Activated CD4-positive, alpha-beta T cell treated with anti-CD3 and anti-CD28 coated beads, Interleukin-2, amount 50 U/mL, for 1 hour (primary cell): ENCODE measurements at places on chromosomes 12 and 14.

DNA sequence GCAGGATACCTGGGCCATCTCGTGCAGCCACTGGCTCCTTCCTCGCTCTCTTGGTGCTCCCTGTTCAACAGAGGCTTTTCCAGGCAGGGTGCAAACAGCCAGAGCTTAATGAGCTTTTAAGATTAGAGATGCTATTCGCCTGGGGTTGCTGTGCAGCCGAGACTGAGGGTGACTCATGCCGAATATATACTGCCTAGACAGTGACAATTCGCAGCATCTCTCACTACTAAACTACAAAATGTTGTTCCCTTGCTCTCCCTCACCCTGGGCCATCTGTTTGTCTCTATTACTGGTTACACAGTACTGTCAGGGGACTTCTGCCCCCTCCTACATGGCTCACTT, 26.0 kb upstream of the TESC start:
- DNase-seq, result no peak

DNA sequence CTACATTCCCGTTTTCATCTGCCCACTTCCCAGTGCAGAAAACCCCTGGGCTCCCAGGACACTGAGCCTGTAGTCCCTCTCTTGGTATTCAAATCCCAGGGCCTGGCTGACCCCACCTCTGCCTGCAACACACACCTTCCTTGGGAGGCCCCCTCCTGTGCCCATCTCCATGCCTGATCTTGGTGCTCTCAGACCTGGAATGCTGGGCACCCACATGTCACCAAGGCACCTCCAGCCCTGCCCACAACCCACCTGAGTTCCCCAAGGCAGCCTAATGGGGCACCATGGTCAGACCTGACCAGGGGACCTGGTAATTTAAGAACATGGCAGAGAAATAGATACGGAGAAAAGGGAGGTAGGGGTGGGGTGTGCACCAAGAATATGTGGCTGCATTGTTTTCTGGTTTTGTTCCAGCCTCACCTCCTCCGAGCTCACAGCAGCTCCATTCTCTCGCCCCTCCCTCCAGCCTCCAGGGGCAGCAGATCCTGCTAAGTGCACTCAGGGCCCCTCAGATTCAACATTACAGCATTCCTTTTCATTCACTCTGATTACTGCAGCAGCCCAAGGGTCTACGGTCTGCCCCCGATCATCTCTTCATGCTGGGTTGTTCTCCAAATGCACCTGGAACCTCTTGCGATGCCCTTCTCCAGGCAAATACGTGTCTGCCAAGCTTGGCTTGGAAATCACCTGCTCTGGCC, 9.2 kb upstream of the HSP90AA1 start:
- DNase-seq, result no peak

DNA sequence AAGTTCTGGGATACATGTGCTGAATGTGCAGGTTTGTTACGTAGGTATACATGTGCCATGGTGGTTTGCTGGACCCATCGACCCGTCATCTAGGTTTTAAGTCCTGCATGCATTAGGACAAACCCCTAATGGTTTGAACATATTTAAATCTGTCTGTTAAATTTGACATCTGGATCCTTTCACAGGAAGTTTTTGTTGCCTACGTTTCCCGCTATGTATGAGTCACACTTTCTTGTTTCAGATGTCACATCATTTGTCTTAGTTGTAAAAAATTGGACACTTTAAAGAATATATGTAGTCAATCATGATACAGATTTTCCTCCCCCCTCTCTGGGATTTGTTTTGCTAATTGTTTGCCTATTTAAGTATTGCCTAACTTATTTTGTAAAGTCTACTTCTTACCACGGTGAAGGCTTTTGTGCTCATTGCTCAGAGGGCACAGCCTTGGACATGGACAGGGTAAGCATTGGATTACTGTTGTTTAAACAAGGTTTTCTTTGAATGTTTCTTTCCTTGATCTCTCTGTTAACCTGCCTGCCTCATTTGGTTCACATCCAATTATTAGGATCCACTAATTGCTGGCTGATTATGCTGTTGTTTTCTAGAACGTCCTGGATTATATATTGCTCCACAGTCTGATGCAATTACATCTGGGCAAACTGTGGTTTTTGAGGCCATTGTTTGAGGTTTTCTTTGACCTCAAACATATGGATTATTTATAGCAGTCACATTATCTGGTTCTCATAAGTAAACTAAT, 1441.4 kb downstream of the AACS start:
- DNase-seq, result no peak

- DNase-seq, result peak; percentile 54
Measured at GRCh38 chr12:76020281-76020680, 11.3 kb downstream of the PHLDA1 start.

DNA sequence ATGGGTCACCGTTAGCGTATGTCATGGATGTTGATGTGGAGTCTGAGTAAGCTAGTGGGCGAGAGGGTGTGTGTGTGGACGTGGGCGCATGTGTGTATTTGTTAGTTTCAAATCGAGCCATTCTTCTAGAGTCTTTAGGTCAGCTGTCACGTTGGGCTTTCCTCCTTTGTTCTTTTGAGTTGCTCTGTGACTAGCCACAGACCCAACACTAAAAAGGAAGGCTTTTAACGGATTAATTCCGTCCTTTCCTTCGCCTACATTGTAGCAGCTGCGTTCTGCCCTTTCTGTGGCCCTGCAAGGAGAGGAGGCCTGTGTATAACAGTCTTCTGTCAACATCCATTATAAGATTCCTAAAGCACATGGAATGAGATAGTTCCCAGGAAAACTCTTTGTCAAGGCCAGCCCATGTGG, 117.2 kb upstream of the DNM1L start:
- no peak for DNase-seq

DNA sequence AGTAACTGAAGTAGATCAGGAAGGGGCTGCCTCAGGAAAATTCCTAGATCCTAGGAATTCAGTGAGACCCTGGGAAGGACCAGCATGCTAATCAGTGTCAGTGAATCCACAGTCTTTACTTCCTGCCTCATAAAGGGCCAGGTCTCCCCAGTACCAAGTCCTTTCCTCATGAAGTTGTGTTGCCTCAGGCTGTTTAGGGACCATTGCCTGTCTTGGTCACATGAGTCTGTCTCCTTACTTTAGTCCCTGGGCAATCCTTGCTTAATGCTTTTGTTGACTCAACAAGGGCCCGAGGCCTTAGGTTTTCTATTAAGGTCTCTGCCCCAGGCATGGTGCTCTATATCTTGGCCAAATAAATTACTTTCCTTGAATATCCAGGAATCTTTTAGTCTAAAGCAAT, 16.1 kb upstream of the ATF1 start:
- no peak for DNase-seq

DNA sequence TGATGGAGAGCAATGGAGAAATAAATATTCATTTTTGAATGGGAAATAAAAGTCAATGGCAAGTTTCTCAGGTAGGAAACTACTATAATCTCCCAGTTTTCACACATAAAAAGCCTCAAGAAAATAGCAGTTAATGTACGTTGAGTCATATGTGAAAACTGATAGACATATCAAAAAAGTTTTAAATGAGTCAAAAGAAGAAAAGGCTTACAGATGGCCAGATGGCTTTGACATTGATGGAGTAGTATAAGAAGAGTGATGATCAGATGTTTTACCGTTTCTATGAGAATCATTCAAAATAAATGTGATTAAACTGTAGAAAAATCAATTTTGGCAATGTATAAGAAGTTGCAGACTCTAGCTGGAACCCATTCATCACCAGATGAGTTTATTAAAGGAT, 97.8 kb downstream of the LLPH start:
- no peak for DNase-seq

GRCh38 chr14:64196814-64197411, 97.3 kb downstream of the ESR2 start:
- DNase-seq, result peak; percentile 8

DNA sequence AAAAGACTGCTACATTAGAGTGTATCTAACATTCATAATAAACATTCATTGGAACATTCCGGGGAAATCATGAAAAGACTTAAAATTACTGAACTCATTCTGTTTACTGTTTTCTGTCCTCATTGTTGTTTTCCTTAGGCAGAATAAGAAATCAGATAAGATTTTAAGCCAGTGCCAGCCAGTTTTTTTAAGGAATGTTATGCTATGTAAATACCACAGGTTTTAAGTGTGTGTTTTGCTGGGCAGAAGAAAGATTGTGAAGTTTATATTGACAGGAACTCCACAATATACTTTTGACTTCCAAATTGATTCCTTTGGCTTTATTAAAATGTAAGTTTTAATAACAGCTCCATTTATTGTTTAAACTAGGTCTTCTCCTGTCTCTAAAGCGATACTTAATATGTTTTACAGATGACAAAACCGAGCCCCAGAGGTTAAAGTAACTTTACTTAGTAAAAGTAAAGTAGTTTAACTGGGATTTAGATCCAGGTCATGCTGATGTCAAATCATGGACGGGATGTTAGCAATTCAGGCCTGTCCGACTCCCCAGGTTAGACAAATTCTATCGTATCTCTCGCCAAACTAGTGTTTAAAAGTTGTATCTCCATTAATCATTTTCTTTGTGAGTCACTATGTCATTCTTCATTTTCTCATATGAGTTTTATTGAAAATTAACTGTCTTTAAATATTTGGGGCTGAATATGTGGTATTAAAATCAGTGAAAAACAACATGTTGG, 1.7 kb downstream of the LARP4 start:
- DNase-seq, result no peak

GRCh38 chr12:75944905-75945432, 86.6 kb downstream of the PHLDA1 start:
- no peak for DNase-seq

DNA sequence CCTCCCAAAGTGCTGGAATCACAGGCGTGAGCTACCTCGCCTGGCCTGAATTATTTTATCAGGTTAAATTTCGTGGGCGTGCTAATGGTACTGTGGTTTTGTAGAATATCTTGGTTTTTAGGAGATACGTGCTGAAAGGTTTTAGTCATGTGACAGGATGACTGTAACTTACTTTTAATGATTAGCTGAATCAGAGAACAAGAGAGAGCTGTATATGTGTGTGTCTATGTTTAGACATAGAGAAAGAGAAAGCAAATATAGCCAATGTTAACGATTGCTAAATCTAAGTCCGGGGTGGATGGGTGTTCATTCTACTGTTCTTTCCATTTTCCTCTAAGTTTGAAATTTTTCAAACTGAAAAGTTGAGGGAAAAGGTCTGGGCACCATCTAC, 9.2 kb upstream of the PNMA1 start:
- no peak for DNase-seq

- DNase-seq, result no peak
Measured at GRCh38 chr14:52412426-52412825, 98.3 kb downstream of the PTGER2 start.

- DNase-seq, result no peak
Measured at GRCh38 chr12:11753150-11753499, 103.7 kb downstream of the ETV6 start.

DNA sequence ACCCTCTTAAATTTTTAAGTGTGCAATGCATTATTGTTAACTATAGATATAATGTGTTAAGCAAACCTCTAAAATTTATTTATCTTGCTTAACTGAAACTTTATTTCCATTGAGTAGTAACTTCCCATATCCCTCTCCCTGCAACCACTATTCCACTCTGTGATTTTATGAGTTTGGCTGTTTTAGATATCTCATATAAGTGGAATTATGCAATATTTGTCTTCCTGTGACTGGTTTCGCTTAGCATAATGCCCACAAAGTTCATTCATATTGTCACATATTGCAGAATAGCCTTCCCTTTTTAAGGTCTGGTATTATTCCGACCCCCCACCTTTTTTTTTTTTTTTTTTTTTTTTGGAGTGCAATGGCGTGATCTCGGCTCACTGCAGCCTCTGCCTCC, 247.6 kb downstream of the EMP1 start:
- no peak for DNase-seq

GRCh38 chr12:114166362-114166761, 200.2 kb upstream of the RBM19 start:
- no peak for DNase-seq

DNA sequence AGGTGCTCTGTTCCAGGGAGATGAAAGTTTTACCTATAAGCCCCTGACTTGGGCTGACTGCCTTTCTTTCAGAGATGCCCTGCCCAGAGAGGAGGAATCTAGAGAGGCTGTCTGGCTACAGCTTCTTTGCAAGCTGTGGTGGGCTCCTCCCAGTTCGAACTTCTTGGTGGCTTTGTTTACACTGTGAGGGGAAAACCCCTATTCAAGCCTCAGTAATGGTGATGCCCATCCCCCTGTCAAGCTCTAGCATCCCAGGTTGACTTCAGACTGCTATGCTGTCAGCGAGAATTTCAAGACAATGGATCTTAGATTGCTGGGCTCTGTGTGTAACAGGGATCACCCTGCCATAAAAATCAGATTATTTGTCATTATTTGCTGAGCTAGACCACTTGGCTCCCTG, 377.6 kb downstream of the FLRT2 start:
- DNase-seq, result no peak

- no peak for DNase-seq
Measured at GRCh38 chr12:110123919-110124268, 263 bp upstream of the IFT81 start.

GRCh38 chr12:125142601-125143000, 77.4 kb downstream of the AACS start:
- no peak for DNase-seq

DNA sequence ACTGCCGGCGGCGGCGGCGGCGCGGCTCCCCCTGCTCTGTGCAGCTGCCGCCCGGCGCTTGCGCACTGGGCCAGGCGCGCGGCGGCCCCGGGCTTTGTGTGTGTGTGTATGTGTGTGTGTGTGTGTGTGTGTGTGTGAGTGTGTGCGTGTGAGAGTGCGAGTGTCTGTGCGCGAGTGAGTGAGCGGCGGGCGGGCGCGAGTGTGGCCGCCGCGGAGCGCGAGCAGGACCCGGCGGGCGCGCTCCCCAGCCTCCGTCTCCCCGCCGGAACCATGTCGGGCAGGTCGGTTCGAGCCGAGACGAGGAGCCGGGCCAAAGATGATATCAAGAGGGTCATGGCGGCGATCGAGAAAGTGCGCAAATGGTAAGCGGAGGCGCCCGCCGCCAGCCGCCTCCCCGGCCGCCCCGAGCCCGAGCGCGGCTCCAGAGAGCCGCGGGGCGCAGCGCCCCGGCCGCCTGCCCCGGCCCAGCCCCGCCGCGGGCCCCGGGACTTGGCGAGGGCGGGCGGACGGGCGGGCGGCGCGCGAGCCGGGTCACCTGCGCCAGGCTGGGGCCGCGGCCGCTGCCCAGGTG, at the start of gene BCL7A:
Gene BCL7A (plus strand): TSS at position 63 of the 571 bp plus-strand sequence. CDS start 208 bp downstream, at position 271.
- peak; percentile 48 for DNase-seq

GRCh38 chr12:6529291-6529737, 5.0 kb upstream of the GAPDH start:
- DNase-seq, result no peak

GRCh38 chr14:69052181-69052601, 73.1 kb upstream of the ACTN1 start:
- no peak for DNase-seq

DNA sequence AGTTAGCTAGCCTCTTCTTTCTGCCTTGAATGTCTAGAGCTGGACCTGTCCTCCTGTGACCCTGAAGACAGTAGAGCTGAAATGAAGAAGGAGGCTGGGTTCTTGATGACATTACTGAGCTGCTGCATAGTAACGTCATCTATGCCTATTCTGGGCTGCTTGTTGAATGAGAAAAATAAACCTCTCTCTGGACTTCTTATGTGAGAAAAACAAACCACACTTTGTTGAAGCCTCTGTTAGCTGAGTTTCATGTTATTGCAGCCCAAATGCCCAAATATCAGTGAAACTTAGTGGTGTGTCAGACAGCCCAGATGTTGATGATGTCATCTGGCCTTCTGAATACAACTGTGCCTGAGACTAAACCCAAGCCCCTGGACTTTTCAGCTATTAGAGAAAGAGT, 67.0 kb upstream of the MAX start:
- no peak for DNase-seq
